Fibroblast of the conjunctiva (primary cell): ENCODE measurements at places on chromosomes 3 and 15.

DNA sequence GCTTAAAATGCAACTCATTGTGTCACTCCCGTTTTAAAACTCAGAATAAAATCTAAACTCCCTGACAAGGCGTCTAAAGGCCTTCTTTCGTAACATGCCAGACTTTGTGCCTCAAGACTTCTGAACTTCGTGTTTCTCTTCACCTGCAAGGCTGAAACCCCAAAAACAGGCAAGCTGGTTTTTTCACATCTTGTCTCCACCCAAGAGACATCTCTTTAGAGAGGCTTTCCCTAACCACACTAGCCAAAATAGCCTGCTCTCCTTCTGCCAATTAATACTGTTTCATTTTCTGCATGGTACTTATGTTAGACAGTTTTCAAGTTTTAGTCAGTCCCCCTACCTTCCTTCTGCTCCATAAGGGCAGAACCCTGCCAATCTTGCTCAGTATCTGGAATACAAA, 41.6 kb downstream of the RAF1 start:
- no peak for DNase-seq

DNA sequence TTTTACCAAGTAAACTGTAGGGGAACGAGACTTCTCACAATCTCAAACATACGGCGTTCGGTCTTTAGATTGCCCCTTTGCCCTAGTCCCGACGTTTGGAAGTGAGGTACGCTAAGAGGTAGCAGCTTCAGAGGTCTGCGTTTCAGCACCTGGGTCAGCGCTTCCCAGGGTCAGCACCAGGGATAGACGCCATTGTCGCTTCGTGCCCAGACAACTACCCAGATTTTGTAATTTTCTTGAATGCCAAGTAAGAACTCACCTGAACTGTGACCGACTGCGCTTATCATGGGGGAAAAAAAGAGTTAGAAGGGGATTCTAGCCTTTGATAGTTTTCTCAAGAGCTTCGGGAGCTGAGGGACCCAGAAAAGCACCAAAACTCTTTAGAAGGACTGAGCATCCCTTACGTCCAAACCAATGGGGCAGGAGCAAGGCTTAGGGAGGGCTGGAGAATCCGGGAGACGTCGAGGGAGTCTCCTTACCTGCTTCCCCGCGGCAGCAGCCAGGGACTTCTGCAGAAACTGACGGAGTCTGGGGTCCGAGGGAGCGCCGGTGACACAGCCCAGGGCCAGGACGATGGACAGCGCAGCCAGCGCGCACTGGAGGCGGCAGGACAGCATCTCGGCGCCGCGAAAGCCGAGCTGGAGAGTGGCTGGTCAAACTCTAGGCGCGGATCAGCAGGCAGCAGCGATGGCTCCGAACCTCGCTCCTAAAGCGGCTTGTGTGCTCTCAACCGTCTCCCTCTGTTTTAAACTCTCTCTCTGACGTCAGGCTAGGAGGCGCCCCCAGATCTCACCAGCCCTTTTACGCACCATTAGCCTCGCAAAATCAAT, at the start of gene SST:
Gene SST, minus strand, starts transcription at position 720 of the 830 bp plus-strand sequence. Its CDS starts 103 bp downstream, at position 617.
- no peak for DNase-seq

DNA sequence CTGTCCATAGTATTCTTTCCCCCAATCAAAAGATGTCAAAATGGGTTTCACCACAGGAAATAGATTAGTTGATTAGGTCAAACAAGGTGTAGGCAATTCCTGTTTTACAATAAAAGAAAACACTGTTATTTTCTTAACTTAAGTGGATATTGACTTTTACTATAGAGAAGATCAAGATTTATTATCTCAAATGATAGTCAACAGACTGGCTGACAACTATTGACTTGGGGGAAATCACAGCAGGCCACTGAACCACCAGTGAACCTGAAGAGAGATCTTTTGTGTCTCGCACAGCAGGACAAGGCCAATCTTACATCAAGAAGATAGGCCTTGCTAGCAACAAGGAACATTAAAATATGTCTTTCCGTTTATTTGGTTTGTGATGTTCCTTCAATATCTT, 1187.6 kb downstream of the SI start:
- no peak for DNase-seq

DNA sequence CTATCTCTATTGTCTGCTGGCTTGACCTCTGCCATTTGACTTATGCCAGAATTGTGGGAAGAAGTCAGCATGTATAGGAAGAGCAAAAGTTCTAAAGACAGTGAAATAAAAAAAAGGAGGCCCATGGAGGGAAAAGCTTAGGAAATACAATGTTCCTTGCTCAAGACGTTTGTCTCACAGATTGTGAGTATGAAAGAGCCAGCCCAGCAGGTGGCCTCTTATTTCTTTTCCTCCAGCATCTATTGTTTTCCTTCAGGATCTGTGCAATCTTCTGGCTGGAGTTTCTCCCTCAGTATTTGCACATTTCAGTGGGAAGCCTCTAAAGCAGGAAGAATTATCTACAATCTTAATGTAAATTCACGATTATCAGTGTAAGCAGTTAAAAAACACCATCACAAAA, 43.7 kb downstream of the ZDHHC3 start:
- DNase-seq = no peak

GRCh38 chr3:112966633-112967032, 8.3 kb downstream of the CD200R1 start:
- no peak for DNase-seq

- DNase-seq = no peak
These were observed 53.0 kb downstream of the DTWD1 start for GRCh38 chr15:49673861-49674260.

GRCh38 chr15:23073890-23074646, 34.7 kb upstream of the TUBGCP5 start:
- DNase-seq = no peak

GRCh38 chr15:35545316-35545823, 595 bp downstream of the DPH6 start:
- DNase-seq = peak; percentile 63

- no peak for DNase-seq
These were observed 43.4 kb downstream of the GOLGA6A start for GRCh38 chr15:74038707-74039655.

- DNase-seq = no peak
These were observed 96.8 kb downstream of the BDH1 start for GRCh38 chr3:197458906-197459470.

DNA sequence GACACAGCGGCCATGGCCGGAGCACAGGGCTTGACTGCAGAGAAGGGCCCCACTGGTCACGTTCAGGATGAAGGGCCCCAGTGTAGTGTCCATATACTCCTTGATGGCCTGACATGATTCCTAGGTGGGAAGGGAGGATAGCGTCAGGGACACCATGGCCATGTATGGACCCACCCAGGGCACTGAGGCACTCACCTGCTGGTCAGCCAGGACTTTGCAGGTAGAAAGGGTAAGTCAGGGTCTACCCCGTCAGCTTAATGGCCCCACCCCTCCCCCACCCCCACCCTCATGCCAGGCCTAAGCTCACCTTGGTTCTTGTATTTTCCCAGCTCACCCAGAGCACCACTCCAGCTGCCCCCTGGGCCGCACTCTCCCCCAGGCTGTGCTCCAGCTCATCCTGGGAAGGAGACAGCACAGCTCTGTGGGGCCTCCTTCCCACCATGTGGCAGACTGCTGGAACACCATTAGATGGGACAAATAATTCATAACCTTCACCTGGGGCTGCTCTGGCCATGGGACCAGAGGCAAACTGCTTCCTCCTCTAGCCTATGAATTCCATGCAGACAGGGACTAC, 1.6 kb upstream of the HYAL3 start:
- no peak for DNase-seq

DNA sequence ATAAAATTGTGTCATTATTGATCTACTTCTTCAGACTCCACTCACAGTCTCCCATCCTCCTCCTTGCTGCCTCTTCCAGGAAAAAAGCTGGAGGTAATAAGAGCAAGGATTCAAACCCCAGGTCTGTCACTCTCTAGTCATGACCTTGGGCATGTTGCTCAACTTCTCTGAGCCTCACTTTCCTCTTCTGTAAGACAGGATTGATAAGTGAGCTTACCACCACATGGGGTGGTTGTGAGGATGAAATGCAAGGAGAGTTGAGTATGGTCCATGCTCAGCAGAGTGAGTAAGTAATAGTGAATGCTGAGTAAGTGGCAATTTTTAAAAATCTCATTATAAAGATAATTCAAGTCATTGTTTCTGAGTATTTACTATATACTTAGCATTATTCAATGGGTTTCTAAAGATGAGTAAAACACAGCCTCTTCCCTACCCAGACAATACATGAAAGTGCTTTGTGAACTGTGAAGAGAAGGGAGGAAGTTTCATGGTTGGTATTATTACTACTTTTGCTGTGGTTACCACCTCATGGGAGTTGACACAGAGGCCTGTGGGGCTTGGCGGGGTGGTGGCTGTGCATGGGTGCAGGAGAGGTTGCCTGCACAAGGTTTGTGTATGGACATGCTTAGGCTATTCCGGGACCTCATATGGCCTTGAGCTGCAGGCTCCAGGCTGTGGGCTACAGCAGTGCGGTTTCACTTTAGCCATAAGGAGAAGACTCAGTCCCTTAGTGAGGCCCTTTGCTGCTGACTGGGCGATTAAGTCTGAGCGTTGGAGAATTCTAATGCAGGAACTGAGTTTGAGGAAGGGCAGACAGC, 30.0 kb downstream of the SLC6A11 start:
- no peak for DNase-seq

- DNase-seq = no peak
These were observed 119.4 kb downstream of the LIPC start for GRCh38 chr15:58551084-58551763.

GRCh38 chr15:89379818-89380217, 45.2 kb upstream of the POLG start:
- no peak for DNase-seq

DNA sequence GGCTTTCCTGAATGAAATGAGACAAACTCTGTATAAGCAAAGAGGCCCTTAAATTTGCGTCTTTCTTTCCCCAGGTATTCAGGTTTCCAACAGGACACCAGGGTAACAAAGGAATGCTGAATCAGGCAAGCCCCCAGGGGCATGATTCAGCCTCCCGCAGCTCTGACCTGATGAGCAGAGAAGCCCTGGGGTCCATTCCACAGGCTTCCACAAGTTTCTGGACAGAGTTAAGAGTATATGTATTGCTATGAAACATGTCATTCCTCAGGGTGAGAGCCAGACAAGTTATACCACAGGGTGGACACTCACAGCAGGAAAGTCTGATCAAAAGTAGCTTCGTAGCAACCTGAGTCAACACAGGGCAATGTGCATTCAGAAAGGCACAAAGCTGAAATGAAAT, 68.1 kb upstream of the CTNNB1 start:
- DNase-seq = no peak

DNA sequence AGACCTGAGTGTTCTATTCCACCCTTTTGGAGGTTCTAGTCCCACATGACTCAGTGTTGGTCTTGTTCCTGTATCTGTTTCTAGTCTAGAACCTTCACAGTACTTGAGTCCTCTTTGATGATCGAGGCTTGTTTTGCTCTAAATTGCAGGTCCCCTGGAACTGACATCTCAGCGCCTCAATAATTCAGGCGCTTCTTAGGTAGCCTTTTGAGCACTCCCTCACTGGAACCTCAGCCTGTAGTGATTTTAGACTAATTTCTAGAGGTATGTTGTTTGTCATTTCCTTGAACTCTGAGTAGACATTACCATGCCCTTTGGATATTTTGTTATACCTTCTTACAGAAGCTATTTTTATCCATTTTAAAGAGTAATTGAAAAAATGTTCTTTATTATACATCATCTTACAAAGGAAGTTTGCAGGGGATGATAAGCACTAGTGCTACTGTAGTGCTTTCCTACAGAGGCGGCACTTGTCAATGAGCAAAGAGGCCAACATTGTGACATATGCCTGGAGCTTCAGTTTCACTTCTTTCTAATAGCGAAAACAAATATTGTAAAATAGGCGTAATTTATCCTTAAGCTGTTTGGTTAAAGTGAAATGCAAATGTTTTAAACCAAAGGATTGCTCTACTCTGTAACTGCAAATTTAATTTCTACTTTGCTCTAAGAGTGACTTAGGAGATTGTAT, 75.7 kb downstream of the EFL1 start:
- DNase-seq = no peak
